ENCODE measurements at places on chromosomes 12 and 14.

GRCh38 chr12:19642345-19642744, 203.1 kb downstream of the AEBP2 start:
- DNase-seq, result no peak

- peak; percentile 4 for DNase-seq
Measured at GRCh38 chr12:49776413-49776812, 35.1 kb downstream of the TMBIM6 start.

GRCh38 chr12:42759622-42760273, 170.2 kb upstream of the PRICKLE1 start:
- no peak for DNase-seq

GRCh38 chr12:96208346-96208745, 14.2 kb downstream of the ELK3 start:
- DNase-seq, result no peak

- DNase-seq, result no peak
Measured at GRCh38 chr12:52730793-52731192, 27.5 kb upstream of the KRT77 start.

- DNase-seq, result no peak
Measured at GRCh38 chr14:51604073-51604472, 47.6 kb upstream of the FRMD6 start.

DNA sequence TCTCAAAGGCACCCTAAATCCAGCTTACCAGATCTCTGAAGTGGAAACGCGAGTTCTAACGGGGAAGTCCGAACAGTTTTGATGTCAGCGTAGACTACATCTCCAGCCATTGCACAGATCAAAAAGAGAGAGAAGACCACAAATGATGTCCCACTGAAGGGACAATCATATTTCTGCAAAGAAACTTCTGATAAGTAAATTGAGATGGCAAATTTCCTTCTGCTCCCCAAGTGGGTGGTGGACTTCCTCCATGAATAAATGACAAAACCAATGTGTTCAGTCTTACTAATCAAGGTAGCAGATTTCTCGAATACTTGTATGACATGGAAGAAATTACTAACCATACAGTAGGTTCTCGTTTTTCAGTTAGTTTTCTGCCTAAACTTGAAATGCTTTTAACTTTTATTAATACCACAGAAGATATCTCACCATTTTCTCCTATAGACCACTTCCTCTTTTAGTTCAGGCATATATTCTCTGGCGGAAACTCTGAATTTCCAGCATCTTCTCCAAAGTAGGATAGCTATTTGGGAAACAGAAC, at the start of gene CLECL1:
Gene CLECL1 (minus strand): TSS at position 177 of the 541 bp plus-strand sequence.
- no peak for DNase-seq

- no peak for DNase-seq
Measured at GRCh38 chr12:2775431-2775830, 19.3 kb upstream of the FKBP4 start.

DNA sequence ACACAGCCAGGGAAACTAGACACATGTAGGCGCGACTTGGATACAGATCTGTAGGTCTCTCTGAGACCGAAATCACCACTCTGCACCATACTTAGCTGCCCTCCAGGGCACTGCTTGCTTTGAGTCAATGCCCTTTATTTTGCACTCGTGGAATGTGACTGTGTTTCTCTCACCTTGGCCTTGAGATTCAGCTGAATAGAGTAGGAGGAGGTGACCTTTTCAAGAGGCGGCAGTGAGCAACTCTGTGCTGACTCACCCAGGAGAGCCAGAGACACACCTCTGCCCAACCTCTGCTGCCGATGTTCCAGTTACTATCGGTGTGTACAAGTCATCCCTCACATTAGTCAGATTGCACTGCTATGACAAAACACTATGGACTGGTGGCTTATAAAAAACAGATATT, 583.4 kb downstream of the VRK1 start:
- no peak for DNase-seq

- no peak for DNase-seq
Measured at GRCh38 chr14:26828741-26829140, 230.9 kb upstream of the NOVA1 start.

Data from activated naive CD4-positive, alpha-beta T cell (primary cell).